ENCODE measurements at places on chromosomes 16 and 17.

GRCh38 chr16:26214581-26215174 is 522.9 kb downstream of the HS3ST4 start:
- DNase-seq, result no peak

DNA sequence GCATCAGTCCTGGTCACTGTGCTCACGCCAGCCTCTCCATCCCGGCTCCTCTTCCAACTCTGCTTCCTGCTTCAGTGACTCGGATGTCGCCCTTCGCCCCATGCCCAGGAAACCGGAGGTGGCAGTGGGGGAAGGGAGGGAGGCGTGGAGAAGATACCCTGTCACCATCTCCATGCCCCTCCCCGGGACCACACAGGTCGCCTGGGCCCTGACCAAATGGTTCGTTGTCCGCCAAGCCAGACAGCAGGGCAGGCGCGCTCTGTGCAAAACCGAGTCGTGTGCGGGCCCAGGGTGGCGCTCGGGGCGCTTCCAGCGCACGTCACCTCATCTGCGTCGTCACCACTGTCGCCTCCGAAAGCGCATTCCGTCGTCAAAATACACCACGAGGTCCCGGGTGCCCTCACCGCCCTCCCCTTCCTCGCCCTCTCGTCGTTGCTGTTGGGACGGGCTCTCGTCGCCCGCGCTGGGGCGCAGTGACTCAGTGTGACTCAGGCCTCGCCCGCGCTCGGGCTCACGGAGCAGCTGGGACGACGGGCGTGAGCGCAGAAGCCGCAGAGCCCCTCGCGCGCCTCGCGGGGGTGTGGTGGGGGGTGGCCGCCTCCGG is 39.2 kb downstream of the ZNF778 start:
- peak; percentile 81 for DNase-seq

DNA sequence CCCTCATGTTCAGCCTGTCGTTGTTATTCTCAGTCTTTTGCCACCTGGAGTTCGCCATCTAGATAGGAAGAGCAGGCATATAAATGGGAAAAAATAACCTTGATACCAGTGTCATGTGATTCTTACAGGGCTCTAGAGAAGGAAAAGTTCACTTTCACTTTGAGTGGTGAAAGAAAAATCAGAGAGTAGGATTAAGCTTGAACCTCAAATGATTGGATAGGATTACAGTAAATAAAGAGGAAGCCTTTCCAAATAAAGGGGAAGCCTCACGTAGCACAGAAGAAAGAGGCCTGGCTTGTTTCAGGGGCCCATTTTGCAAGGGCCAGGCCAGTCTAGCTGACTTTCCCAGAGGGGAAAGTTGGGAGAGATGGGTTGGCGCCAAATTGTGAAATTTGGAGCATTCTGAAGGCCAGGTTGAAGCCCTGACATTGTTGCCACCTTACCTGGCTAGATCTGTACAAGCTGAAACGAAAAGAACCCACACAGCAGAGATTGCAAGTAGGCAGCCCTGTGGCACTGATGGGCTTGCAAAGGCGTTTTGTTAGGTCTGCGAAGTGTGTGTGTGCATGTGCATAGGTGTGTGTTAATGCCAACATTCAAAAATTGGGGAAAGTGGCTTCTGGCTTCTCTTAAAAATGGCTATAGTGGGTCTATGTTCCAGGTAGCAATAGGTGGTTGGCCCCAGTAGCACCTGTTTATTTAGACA is 38.8 kb downstream of the TMC6 start:
- DNase-seq, result no peak

GRCh38 chr17:45942284-45942683 is 47.9 kb downstream of the MAPT start:
- DNase-seq, result no peak

DNA sequence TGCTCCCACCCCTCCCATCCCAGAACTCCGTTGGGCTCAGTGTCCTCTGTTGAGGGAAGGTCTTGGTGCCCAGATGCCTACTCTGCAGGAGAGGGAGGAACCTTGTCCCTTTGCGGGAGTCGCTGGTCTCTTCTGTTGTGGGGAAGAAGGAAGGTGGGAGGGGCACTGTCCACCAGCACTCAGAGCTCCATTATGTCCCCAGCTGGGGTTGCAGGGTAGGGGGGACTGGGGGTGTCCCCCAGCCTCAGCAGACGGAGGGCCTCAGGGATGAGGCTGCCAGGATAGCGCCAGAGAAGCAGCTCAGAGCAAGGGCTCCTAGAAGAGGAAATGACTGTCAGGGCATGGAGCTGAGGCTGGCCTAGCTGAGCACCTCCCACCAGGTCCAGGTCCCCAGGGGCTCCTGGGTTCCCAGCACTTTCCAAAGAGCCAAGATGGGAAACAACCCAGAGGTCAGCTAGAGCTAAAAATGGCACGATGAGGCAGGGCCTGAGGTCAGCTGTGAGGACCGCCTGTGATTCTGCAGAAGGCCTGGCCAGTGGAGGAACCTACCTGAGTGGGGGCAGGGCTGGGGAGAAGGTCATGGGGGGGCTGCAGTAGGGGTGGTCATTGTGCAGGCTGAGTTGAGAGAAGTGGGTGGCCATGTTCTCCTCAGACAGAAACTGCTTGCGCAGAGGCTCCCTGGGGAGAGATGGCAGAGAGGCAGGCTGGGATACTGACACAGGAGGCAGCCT is 893 bp downstream of the HCFC1R1 start:
- DNase-seq, result no peak

DNA sequence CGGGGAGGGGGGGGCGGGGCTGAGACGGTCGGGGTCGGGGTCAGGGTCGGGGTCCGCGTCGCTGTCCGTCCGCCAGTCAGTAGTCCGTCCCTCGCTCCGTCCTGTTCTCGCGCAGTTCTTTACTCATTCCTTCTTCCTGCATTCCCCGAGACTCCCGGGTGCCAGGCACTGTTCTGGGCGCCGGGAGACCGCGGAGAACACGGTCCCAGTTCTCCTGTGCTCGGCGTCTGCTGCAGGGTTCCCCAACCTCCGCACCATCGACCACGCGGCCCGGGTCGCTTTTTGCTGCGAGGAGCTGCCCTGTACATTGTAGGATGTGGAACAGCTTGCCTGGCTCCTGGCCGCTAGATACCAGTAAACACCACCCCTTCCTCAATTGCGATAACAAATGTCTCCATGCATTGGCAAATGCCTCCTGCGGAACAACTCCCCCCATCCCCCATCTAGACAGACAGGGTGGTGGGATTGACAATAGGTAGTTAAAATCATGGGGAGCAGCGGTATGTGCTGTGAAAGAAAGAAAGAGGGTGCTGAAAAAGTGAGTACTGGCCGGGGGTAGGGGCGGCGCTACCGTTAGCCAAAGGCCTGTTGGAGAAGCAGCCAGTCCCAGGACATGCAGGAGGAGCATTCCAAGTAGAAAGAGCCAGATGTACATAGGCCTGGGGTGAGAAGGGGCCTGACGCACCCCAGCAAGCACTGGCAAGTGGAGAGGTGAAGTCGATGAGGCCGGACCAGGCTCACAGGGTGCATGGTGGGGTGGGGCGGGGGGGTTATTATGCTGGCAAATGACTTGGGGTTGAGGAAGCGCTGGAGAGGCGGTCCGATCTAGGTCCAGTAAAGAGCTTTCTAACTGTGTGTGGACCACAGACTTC is 631 bp downstream of the TRAF7 start:
- DNase-seq, result no peak

Measured in activated T-cell treated with anti-CD3 and anti-CD28 coated beads for 4 hours (primary cell).